Calu3 (cell line): ENCODE measurements at places on chromosomes 4 and X.

GRCh38 chr4:173252024-173252935 is 81.9 kb downstream of the HMGB2 start:
- DNase-seq = peak; percentile 76

DNA sequence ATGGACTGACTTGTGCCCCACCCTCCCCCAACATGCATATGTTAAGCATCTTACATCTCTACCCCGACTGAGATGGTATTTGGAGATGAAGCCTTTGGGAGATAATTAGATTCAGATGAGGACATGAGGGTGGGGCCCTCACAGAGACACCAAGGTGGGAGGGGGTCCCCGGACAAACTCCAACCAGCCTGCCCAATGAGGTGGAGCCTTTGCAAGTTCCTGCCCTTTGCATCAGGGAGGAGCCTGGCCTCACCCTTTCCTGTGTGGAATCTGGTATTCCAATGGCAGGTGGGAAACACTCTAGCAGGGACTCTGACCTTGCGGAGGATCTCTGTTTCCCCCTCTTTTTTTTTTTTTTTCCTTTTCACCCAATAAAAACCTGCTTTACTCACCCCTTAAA is 589.9 kb upstream of the BOD1L1 start:
- DNase-seq = no peak

DNA sequence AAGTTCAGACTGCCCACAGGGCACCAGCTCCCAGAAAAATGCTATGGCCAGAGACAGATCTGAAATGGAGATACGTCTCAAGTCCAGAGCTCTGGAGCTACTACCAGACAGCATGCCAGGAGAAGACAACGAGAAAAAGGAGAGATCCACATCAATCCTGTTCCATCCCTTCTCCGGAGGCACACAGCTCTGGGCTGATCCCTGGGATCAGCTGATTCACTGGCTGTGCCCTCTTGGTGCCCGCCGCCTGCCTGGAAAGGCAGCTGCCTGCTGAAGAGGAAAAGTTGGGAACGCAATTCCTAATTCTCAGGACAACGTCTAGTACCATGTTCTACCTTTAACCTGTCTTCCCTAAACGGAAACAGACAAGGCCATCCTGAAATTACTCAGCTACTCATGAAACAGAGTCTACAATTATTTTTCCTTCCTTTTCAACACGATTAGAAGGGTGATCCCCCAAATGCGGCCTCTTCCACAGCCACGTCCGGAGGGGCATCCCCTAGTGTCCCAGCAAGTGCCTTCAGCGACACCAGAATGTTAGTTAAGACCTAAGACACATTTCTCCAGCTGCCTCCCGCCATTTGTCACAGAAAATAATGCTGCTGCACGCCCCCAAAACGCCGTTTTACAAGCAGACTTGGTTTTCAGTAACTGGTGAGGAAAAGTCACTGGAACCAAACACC is 2.4 kb downstream of the ZFYVE28 start:
- no peak for DNase-seq

GRCh38 chr4:65521666-65522065 is 148.6 kb downstream of the EPHA5 start:
- no peak for DNase-seq

GRCh38 chr4:70739496-70740337 is 18.0 kb downstream of the RUFY3 start:
- DNase-seq = no peak

DNA sequence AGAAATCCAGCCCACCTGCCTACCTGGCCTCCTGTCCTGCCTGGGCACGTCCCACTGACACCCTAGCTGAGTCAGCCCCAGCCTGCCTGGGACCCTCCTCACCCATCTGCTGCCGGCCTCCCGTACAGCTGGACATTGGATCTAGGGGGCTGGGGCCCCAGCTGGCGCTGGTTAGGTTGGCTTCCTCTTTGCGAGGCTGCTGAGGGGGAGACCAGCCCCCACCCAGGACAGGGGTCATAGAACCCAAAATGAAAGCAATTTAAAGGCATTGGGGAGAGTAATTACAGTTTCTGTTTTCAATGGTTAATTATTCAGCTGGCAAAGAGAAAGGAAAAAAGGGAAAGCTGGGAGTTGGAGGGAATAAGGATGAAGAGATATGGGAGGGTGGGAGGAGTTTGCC is 15.8 kb downstream of the EFNB1 start:
- DNase-seq = no peak
